ENCODE measurements at places on chromosomes 7 and 10.

DNA sequence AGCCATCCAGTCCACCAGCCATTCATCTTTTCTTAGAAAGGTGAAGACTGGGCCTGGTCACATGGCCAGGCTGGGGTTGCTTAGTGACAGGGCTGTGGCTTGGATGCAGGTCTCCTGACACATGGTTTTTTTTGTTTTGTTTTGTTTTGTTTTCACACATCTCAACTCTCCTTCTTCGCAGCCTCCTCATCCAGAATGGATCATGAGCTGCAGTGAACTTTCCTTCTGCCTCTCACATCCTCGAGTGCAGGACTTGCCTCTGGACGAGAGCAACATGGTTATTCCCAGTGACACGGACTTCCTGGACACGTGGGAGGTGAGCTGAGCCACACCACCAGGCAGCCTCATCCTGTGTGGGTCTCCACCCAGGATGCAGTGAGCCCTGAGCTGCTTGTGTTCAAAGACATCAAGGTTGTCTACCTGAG, 9.5 kb downstream of the AKR1E2 start:
- no peak for DNase-seq

DNA sequence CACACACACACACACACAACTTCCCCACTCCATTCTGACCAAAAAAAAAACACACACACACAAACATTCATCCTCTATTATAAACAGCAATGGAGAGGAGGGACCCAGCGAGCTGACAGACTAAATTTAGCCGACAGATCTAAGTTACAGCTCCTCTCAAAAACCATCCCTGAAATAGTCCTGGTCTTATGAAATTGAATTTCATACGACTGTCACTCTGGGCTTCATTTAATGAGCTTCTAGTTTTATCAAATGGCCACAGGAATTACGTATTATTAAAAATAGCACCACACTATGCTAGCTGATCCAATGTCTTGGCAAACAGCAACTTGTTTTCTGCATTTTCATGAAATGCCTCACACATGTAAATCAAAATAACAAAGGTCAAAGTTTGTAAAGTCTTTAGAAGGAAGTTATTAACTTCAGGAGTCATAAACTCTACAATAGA, 131.3 kb upstream of the ASAH2 start:
- DNase-seq, result no peak

GRCh38 chr10:35063837-35064454, 26.2 kb downstream of the CUL2 start:
- DNase-seq, result no peak

GRCh38 chr10:271201-271600, 135.9 kb downstream of the ZMYND11 start:
- no peak for DNase-seq

- no peak for DNase-seq
Measured at GRCh38 chr7:139571190-139571589, 47.7 kb downstream of the CLEC2L start.

GRCh38 chr10:31101123-31101522, 69.5 kb upstream of the ZNF438 start:
- peak; percentile 41 for DNase-seq

GRCh38 chr7:41738806-41739205, 35.9 kb upstream of the INHBA start:
- DNase-seq, result no peak

DNA sequence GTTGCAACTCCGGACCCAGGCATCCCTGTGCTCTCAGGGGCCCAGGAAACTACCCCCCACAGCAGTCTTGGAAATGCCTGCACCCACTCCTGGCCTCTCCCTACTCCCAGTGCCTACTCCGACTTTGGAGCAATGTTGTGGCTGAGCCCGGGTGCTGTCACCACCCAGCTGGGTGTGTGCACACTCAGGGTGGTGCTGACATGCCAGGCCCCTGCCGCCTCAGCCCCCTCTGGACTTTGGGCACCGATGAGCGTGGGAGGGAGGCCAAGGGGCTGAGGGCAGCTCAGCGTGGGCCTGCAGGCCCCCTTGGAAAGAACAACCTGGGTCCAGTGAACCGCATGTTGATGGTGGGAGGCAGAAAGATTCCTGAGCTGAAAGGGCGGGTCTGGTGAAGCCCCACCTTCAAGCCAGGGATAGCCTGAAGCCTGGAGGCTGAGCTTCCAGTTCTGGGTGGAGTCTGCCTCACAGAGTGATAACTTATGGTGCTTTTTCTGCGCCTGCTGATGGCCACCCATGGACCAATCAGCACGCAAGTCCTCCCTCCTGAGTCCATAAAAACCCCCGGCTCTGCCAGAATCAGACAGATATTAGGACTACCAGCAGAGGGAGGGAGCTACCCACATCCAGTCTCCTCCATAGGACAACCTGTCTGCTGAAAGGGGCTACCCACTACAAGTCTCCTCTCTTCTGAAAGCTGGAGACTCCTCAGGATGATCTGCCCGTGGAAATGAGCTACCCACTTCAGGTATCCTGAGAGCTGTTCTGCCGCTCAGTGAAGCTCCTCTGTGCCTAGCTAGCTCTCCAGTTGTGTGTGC, 380.4 kb upstream of the SORCS1 start:
- no peak for DNase-seq

DNA sequence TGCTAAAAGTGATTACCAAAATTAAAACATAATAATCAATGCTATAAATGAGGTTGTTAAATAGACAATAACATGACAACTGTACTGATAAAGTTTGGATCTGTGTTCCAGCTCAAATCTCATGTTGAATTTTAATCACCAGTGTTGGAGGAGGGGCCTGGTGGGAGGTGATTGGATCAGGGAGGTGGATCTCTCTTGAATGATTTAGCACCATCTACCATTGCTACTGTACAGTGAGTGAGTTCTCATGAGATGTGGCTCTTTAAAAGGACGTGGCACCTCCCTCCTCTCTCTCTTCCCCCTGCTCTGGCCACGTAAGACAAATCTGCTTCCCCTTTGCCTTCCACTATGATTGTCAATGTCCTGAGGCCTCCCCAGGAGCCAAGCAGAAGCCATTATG, 77.5 kb downstream of the HTR5A start:
- DNase-seq, result no peak

GRCh38 chr7:64630496-64630895, 35.4 kb upstream of the ZNF107 start:
- DNase-seq, result no peak

DNA sequence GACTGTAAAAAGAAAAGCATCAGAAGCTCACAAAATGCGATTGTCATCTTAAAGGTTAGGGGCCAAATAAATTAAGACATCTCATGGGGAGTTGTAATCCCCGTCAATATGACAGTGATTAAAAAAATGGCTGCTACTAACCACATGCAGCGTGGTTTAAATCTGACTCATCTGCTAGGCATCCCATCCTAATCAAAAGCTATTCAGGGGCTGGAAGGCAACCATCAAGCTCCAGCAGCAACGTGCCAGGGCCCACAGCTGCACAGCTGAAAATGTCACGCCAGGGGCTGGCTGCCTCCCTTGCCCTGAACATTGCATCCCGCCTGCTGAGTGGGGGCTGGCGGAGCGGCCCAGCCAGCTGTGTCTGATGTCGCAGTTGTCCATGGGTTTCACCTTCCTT, 66.3 kb upstream of the FRMD4A start:
- DNase-seq, result no peak

DNA sequence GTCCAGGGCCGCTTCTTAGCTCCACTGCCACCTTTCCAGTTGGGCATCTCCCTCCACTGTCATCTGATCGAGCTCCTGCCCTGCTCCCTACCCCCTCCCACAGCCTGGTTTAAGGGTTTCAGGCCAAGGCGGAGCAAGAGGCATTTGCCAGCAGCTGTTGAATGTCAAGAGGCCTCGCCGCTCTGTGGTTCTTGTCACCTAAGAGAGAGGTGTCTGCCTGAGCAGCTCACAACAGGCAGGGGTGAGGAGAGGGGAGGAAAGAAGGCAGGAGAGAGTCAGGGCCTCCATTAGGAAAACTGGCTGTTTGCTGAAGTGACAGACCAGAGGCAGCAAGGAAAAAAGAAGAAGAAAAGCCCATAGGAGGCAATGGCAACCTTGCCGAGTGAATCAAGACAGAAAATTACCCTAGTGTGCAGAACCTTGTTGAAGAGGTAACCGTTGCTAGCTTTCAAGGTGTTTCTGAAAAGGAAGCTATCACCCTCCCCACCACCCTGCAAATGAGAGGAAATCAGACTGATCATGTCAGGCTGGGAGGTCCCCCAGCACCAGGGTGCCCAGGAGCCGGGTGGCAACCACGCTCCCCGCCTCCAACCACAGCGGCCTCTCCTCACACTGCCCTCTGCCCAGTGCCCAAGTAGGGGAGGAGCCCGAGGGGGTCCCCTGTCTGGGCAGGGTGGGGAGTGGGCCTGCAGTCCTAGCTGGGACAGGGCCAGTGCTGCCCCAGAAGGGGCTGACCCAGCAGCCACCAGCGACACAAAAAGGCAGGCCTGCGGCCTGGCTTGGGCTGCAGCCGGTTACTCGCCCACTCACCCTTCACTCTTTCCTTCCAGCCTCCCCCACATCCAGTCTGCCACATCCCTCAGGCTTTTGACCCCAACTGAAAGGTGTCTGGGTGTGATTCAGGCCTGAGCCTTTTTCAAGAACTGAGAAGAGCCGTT, 7.1 kb downstream of the GATA3 start:
- DNase-seq, result peak; percentile 57

GRCh38 chr7:17009007-17009719, 127.4 kb upstream of the AGR3 start:
- no peak for DNase-seq

DNA sequence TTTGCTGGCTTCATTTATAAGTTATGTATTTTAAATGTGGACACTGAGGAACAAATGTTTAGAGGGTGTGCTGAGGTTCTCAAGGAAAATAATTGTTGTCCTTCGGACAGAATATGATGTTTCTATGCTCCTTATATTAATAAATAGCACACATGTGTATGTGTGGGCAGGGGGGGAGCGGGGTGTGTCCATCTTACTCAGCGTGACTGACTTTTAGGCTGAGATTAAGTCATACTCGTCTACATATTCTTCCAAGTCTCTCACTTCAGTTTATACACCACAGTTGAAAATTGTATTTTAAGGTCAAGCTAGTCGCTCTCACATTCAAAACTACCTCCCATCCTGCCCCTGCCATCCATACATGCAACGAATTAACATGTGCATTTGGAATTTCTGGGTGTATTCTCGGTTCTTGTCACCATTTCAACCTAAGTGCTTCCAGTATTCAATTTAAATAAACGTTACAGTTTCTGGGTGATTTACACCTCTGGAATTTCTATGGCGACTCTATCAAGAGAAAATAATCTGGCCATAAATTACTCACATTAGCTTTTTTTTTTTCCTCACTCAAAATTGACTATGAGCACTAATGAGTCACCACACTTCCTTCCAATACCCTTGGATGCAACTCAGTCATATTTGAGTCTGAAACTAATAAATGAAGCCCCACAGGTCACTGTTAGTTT, 3.3 kb downstream of the PCDH15 start:
- no peak for DNase-seq

GRCh38 chr7:94173436-94173835, 169.3 kb upstream of the BET1 start:
- no peak for DNase-seq

DNA sequence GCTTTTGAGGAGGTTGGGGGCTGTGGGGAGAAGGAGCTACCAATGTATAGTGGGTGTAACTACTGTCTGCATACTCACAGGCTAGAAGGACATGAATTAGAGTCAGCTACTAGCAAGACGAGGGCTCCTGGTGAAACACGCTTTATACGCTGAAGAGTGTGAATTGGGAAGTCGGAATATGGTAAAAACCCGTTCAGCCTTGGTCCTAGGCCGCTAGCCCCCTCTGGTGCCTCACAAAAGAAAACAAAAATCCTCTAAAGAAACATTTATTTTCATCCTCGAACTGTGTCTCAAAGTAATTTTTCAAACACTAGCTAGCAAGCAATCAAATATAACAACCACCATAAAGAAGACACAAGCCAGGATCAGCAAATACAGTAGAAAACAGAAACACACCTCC, 338.1 kb upstream of the SEMA3C start:
- no peak for DNase-seq

DNA sequence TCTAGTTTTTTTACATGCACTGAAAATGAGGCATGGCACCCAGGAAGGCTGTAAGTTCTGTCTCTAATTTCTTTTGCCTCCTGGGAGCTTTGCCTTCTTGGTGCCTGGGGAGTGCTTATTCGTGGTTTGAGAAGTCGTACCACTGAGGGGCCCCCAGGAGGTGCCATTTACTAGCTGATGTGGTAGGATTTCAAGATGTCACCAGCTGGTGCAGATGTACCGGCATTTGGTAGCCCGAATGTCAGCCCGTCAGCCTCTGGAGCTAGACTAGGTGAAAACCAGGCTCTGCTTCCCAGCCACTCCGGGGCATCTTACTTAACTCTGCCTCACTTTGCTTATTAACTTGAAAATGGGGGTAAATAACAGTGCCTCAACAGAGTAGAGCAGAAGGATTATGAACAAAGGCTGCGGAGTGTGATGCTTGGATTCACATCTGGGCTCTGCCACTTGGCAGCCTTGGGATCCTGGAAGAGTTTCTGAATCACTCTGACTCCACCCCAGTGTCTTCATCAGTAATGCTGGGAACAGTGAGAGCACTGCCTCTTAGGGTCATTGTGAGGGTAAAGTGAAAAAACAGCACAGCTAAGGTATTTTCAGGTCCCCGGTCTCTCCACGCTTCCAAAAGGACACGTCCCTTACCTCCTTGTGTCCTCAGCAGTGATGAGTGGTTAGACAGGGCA, 31.4 kb upstream of the BTBD16 start:
- no peak for DNase-seq

Measured in stimulated activated CD8-positive, alpha-beta memory T cell treated with anti-CD3 and anti-CD28 coated beads, Interleukin-2, amount 100 ng/mL, for 48 hours (primary cell).